ENCODE measurements at places on chromosomes 1 and 21.

DNA sequence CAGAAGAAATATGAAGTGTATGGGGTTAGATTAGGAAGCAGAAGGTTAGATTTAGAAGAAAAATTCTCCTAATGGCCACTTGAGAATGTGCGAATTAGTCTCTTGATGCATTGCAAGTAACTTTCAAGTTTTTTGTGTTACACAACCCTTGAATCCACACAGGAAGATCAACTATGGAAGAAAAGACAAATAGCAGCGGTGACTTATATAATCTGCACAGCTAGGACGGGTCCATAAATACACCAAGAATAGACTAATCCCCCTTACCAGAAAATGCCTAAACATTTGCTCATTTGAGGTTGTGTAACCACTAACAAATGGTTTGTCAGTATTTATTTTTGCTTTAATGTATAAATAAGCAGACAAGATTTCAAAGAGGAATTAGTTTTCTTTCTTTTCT is 182.6 kb downstream of the TGFB2 start:
- H3K4me3 ChIP-seq: no peak overlapping the region
- H3K27me3 ChIP-seq: no peaks in the 10 kb centered on the region
- DNase-seq: no peak
- H3K4me1 ChIP-seq: no peaks in the 10 kb centered on the region
- no peak overlapping the region for H3K27ac ChIP-seq
- no peaks in the 10 kb centered on the region for H3K36me3 ChIP-seq

- no peaks in the 10 kb centered on the region for H3K27me3 ChIP-seq
- DNase-seq: no peak
- H3K4me1 ChIP-seq: no peaks in the 10 kb centered on the region
- H3K4me3 ChIP-seq: no peak overlapping the region
- H3K27ac ChIP-seq: no peak overlapping the region
These were observed 21.0 kb downstream of the CNIH4 start for GRCh38 chr1:224377676-224378006.

DNA sequence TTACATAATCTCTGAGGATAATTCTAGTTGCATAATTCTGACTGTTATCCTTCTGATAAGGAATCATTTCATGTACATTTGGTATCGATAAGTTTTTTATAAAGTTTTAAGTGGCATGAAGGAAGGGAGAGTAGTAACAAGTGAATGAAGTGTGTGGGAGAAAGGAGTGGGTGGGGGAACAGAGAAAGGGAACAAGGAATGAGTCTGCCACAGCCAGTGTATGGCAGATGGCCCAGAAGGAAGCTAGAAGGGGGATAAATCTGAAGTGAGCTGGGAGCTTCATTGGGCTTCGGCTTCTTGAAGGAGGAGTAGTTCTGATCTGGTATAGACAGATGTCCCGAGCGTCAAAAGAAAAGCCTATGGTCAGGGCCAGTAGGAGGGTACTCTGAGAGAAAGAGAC is 18.6 kb downstream of the ZBTB40 start:
- no peak for DNase-seq
- no peak overlapping the region for H3K27ac ChIP-seq
- no peaks in the 10 kb centered on the region for H3K27me3 ChIP-seq

- no peak for DNase-seq
- peaks cover 36% of the 10 kb centered on the region for H3K4me1 ChIP-seq
- peak overlapping the region; percentile 14 for H3K27ac ChIP-seq
- peaks cover 60% of the 10 kb centered on the region for H3K36me3 ChIP-seq
- no peak overlapping the region for H3K4me3 ChIP-seq
These were observed 50.5 kb upstream of the IPO9 start for GRCh38 chr1:201778279-201779065.

GRCh38 chr1:90616395-90616794 is 100.7 kb downstream of the BARHL2 start:
- no peaks in the 10 kb centered on the region for H3K4me1 ChIP-seq
- H3K36me3 ChIP-seq: no peaks in the 10 kb centered on the region
- no peak overlapping the region for H3K4me3 ChIP-seq
- no peaks in the 10 kb centered on the region for H3K27me3 ChIP-seq

All from RWPE2 (cell line).